ENCODE measurements at places on chromosomes 1 and 21.
A peak's percentile ranks its signal among the peaks of the same experiment; 100 is the strongest.

DNA sequence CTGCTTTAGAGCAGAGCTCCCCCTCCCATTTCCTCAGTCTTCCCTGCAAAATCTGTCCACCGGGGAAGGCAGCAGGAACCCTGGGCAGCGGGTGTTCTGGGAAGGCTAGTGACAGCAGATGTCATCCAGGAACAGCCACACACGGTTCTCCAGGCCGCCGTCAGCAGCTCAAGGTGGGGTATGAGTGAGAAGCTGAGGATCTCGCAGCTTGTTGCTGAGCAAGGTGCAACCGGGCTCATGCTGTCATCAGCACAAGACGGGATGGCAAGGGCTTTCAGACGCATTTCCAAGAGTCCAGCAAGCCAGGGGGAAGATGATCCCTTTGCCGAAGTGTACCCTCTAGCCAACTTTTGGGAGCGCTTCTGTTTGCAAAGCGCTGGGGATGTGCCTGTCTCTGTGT lies 23.0 kb upstream of the SPSB1 start:
- no peak overlapping the region for H3K4me3 ChIP-seq
- H3K27ac ChIP-seq = no peak overlapping the region
- no peaks in the 10 kb centered on the region for H3K27me3 ChIP-seq
- DNase-seq = no peak

GRCh38 chr1:72526926-72527325 lies 244.6 kb upstream of the NEGR1 start:
- no peaks in the 10 kb centered on the region for H3K4me1 ChIP-seq
- H3K27me3 ChIP-seq = no peaks in the 10 kb centered on the region
- no peak for DNase-seq
- H3K27ac ChIP-seq = no peak overlapping the region
- no peak overlapping the region for H3K4me3 ChIP-seq

DNA sequence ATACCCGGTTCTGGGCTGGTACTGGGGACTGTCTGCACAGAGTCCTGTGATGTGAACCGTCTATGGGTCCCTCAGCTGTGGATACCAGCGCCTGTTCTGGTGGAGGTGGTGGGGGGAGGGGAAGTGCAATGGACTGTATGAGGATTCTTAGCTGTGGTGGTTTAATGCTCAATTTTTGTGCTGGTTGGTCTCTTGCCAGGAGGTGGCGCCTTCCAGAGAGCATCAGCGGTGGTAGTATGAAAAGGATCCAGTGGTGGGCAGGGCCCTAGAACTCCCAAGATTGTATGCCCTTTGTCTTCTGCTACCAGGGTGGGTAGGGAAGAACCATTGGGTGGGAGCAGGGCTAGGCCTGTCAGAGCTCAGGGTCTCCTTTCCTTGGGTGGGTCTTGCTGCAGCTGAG lies 89.4 kb upstream of the B3GALT2 start:
- no peaks in the 10 kb centered on the region for H3K27me3 ChIP-seq
- no peaks in the 10 kb centered on the region for H3K36me3 ChIP-seq
- H3K4me1 ChIP-seq = no peaks in the 10 kb centered on the region

GRCh38 chr21:42287193-42288083 lies 27.8 kb downstream of the TFF3 start:
- no peaks in the 10 kb centered on the region for H3K4me1 ChIP-seq
- H3K27me3 ChIP-seq = no peaks in the 10 kb centered on the region
- no peak for DNase-seq
- H3K36me3 ChIP-seq = no peaks in the 10 kb centered on the region
- no peak overlapping the region for H3K27ac ChIP-seq
- no peak overlapping the region for H3K4me3 ChIP-seq

GRCh38 chr1:154747740-154748404 lies 122.2 kb downstream of the KCNN3 start:
- peaks cover 3% of the 10 kb centered on the region for H3K4me1 ChIP-seq
- no peak overlapping the region for H3K4me3 ChIP-seq
- no peak overlapping the region for H3K27ac ChIP-seq
- no peaks in the 10 kb centered on the region for H3K27me3 ChIP-seq
- no peak for DNase-seq
- no peaks in the 10 kb centered on the region for H3K36me3 ChIP-seq

DNA sequence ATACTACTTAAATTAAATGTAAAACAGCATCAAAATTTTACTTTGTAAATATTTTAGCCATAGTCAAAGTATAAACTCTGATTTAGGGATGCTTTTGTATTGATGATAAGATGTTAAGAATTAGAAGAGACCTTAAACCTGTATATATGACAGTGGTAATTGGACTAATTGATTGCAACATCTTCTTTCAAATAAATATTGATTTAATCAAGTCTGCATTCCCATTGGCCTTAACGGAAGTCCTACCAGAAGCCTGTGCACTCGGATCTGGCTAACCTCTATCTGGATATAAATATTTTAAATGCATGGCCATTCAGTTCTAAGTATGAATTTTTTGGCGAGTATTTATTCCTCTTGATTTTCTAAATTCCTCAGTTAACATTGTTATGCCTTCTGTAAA lies 856.1 kb downstream of the USP25 start:
- H3K27me3 ChIP-seq = no peaks in the 10 kb centered on the region
- no peak for DNase-seq
- H3K36me3 ChIP-seq = no peaks in the 10 kb centered on the region
- no peak overlapping the region for H3K4me3 ChIP-seq
- no peak overlapping the region for H3K27ac ChIP-seq
- H3K4me1 ChIP-seq = peaks cover 3% of the 10 kb centered on the region

- H3K27ac ChIP-seq = no peak overlapping the region
- DNase-seq = no peak
- no peaks in the 10 kb centered on the region for H3K4me1 ChIP-seq
- no peak overlapping the region for H3K4me3 ChIP-seq
- no peaks in the 10 kb centered on the region for H3K36me3 ChIP-seq
Observed at GRCh38 chr1:47803815-47804501, 193.2 kb downstream of the TRABD2B start.

GRCh38 chr1:7425229-7425628 lies 345.9 kb upstream of the VAMP3 start:
- H3K36me3 ChIP-seq = no peaks in the 10 kb centered on the region
- H3K27me3 ChIP-seq = no peaks in the 10 kb centered on the region
- no peak overlapping the region for H3K27ac ChIP-seq
- no peaks in the 10 kb centered on the region for H3K4me1 ChIP-seq
- no peak for DNase-seq

GRCh38 chr1:7116001-7116400 lies 330.7 kb downstream of the CAMTA1 start:
- no peak overlapping the region for H3K4me3 ChIP-seq
- no peaks in the 10 kb centered on the region for H3K27me3 ChIP-seq
- no peaks in the 10 kb centered on the region for H3K4me1 ChIP-seq
- no peaks in the 10 kb centered on the region for H3K36me3 ChIP-seq
- DNase-seq = no peak
- H3K27ac ChIP-seq = no peak overlapping the region

DNA sequence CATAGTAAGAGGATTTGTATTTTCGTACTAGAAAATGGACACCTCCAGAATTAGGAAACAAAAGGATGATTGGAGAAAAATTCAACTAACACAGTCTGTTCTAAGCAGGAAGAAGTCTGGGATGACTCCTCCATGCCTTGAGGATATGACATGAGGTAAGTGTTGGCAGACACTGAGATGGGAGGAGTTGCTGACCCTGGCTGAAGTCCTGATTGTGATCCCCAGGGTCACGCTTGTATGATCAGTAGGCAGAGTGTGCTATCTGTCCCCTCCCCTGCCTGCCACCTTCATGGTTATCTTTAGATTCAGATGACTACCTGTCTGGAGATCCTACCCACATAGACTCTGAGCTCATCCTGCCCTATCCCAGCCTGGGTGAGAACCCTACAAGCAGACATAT lies 249.1 kb downstream of the C1orf94 start:
- H3K4me1 ChIP-seq = no peaks in the 10 kb centered on the region
- no peak overlapping the region for H3K27ac ChIP-seq
- no peak for DNase-seq
- no peaks in the 10 kb centered on the region for H3K27me3 ChIP-seq
- H3K4me3 ChIP-seq = no peak overlapping the region

DNA sequence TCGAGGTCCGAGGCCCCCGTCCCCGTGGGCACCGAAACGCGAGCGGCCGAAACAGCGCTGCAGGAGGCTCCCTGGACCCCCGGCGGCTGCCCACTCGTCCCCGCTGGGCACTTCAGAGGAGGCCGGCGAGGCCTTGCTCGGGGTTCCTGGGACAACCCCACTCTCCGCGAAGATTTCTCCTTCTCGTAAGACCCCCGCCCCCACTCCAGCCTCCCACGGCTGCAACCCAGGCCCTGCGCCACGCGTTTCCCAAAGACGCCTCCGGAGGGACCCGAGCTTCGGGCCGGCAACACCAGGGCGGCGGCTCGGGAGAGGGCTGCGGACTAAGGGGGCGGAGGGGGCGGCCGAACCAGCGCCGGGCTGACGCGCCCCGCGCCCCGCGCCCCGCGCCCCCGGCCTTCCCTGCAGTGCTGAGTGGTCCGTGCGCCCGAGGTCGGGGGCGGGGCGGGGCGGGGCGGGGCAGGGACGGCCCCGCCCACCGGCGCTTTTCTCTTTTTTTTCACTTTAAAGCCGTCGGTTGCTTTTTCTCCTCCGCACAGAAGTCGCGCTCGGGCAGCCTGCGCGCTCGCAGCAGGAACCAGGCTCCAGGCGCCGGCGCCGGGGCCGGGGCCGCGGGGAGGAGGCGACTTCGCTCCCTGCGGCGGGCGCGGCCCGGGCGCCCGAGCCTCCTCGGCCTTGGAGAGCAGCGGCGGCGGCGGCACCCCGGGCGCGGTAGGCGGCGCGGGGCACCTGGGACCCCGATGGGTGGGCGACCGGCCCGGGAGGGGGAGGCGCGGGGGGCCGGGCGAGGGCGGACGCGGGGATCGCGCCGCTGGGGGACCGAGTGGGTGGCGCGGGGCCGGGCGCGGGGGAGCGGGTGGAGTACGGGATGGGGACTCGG lies at the start of gene SPSB1:
TSS of gene SPSB1 (plus strand) at position 534 of the 880 bp plus-strand sequence. CDS start 62,998 bp downstream, outside the sequence.
- peak within 1 kb of the TSS; percentile 80 for H3K4me3 ChIP-seq
- peak; percentile 66 for DNase-seq
- H3K36me3 ChIP-seq = no peaks in the 10 kb centered on the region

- H3K27me3 ChIP-seq = peaks cover 1% of the 10 kb centered on the region
- no peak overlapping the region for H3K4me3 ChIP-seq
- DNase-seq = no peak
Observed at GRCh38 chr1:214897581-214897980, 185.0 kb upstream of the KCNK2 start.

DNA sequence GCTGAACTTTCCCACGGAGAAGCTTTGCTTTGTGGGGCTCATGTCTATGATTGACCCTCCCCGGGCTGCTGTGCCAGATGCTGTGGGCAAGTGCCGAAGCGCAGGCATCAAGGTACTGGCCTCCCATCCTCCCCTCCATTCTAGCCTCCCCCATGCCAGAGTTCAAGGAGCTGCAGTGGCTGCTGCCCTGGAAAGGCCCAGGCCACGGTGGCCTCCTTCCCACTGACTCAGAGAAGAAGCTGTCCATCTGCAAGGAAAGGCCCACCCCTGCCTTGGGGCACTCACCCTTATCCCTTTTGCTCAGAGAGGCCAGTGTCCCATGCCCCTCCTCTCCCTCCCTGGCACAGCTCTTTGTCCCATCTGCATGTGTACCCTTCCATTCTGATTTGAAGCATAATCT lies 14.9 kb downstream of the ATP1A2 start:
- H3K4me3 ChIP-seq = no peak overlapping the region
- DNase-seq = no peak
- H3K4me1 ChIP-seq = no peaks in the 10 kb centered on the region

GRCh38 chr21:37145635-37146111 lies 72.6 kb downstream of the TTC3 start:
- H3K4me1 ChIP-seq = no peaks in the 10 kb centered on the region
- H3K27ac ChIP-seq = no peak overlapping the region
- no peak overlapping the region for H3K4me3 ChIP-seq
- H3K27me3 ChIP-seq = no peaks in the 10 kb centered on the region
- DNase-seq = no peak
- no peaks in the 10 kb centered on the region for H3K36me3 ChIP-seq

GRCh38 chr1:219039682-219040154 lies 134.0 kb upstream of the LYPLAL1 start:
- DNase-seq = no peak
- H3K4me1 ChIP-seq = no peaks in the 10 kb centered on the region
- H3K4me3 ChIP-seq = no peak overlapping the region
- H3K27ac ChIP-seq = no peak overlapping the region
- no peaks in the 10 kb centered on the region for H3K27me3 ChIP-seq

GRCh38 chr1:38433084-38433722 lies 386.6 kb upstream of the POU3F1 start:
- no peak overlapping the region for H3K4me3 ChIP-seq
- no peak for DNase-seq
- H3K27me3 ChIP-seq = no peaks in the 10 kb centered on the region
- H3K27ac ChIP-seq = no peak overlapping the region

GRCh38 chr1:186950547-186950946 lies 121.8 kb downstream of the PLA2G4A start:
- DNase-seq = no peak
- H3K4me3 ChIP-seq = no peak overlapping the region

GRCh38 chr1:57019236-57019839 lies 53.5 kb upstream of the C8B start:
- no peaks in the 10 kb centered on the region for H3K36me3 ChIP-seq
- no peak overlapping the region for H3K27ac ChIP-seq
- no peaks in the 10 kb centered on the region for H3K27me3 ChIP-seq
- no peak overlapping the region for H3K4me3 ChIP-seq
- DNase-seq = no peak
- H3K4me1 ChIP-seq = no peaks in the 10 kb centered on the region

All from H1 (cell line).